Activated T-helper 2 cell treated with anti-CD3 and anti-CD28 coated beads, Interferon-gamma antibody, Interleukin-2, Interleukin-4, amounts not matched to agents 10 μg/mL and 5 μg/mL and 100 μg/mL, durations not matched to agents 14 hours and 24 hours and 36 hours (primary cell): ENCODE measurements at places on chromosomes 13 and 19.

GRCh38 chr19:45403781-45404556, 900 bp downstream of the PPP1R13L start:
- DNase-seq, result peak; percentile 70

- no peak for DNase-seq
Observed at GRCh38 chr19:46328079-46328478, 18.8 kb upstream of the PPP5C start.

- no peak for DNase-seq
Observed at GRCh38 chr13:82467626-82468025, 1414.6 kb downstream of the SLITRK1 start.

DNA sequence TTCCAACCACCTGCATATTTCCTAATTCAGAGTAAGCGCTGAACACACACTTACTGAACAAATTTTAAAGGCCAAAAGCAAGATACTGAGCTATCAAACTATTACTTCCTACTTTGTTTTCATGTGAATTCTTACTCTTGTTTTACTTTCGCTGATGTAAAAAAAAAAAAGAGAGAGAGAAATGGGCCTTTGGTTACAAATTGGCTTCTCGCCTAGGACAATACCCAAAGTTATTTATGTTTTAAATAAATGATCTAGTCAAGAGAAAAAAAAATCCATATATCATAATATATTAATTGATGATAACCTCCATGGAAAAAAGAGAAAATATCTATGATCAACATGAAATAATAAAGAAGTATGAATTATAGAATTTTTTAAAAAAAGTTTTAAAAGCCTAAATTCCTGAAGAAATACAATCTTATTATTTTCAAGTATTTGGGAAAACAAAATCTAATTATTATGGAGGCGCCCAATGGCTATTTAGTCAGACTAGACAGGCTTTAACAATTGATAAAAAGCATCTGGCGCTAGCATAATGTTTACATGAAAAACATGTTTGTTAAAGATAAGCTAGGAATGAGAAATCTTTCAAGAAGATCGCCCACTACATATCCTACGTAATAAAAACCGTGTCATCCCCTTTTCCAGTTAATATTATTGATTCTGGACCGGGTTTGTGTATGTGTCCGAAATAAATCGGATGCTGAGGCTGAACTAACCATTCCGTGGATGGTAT, 9.0 kb downstream of the COL4A1 start:
- no peak for DNase-seq

DNA sequence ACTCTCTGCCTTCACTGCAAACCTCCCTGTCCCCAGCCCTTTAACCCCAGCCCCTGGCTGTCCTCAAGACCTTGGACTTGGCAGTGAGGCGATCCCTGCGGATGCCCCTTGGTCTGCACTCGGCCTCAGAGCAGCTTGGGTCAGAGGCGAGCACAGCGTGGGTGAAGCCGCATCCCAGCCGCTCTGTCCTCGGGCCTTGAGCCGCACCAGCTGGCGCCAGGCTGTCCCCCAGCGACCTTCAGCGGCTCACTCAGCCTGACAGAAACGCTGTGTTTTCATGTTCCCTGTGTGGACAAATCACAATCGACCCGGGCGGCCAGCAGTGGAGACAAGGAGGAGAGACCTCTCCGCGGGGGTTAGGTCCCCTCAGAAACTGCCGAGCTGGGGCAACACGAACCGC, 52.0 kb downstream of the GNG7 start:
- no peak for DNase-seq

DNA sequence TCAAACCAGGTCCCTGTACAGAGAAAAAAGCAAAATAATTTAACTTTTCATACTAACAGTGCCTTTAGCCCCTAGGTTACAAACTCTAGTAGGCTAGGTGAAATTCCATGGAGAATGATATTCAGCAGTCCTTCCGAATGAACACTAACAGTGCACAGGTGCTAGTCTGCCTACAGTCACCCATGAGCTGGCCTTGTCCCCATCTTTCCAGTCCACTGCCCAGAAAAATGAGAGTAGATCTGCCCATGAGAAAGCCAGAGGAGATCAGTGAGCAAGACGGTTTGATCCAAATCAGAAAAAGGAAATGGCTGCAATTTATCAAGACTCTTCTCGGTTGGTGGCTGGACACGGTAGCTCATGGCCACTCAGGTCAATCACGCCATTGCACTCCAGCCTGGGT, 524.9 kb downstream of the FGF9 start:
- DNase-seq, result no peak

DNA sequence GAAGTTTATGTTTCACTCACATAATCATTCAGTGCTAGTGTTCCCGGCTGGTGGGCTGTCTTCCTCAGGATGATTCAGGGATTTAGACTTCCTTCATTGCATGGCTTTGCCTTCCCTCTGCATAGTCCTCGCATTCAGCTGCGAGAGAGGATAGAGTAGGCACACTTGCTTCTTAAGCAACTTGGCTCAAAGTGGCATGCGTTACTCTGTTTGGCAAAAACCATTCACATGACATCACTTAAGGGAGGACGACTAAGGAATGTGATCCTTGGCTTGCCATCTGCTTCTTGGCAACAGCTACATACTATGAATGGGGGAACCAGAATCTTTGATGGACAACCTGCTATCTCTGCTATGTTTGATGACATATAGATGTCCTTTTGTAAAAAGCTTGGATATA, 359.3 kb downstream of the TDRD3 start:
- DNase-seq, result no peak

DNA sequence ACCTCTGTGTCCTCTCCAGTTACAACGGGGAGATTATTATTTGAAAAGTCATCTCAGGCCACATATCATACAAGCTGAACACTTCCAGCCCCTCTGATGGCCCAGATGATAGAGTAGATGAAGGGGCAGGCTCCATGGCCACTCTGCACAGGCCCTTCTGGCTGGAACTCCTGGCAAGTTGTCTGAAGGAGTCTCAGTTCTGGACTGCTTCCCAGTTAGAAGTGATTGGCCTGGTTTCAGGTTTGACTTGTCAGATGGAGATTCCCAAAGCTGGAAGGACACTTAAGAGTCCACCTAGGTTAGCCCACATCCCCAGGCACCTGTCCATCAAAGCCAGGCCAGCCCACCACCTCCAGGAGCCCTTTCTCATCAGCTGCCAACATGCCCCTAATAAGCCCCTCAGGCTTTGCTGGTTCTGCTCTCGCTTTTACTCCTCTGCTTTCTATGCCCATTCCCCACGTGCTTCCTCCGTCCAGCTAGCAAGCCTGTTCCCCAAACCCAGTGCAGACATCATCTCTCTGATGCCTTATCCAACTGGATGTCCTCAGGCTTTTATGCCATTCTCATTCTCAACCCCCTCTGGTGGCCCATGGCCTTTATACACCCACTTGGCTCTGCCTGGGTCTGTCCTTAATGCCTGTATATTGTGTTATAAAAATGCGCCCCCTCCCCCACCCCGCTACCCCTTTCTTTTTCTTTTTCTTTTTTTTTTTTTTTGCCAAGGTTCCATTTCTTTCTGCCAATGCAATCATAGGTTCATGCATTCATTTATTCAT, 56.5 kb downstream of the HSPH1 start:
- DNase-seq, result no peak

DNA sequence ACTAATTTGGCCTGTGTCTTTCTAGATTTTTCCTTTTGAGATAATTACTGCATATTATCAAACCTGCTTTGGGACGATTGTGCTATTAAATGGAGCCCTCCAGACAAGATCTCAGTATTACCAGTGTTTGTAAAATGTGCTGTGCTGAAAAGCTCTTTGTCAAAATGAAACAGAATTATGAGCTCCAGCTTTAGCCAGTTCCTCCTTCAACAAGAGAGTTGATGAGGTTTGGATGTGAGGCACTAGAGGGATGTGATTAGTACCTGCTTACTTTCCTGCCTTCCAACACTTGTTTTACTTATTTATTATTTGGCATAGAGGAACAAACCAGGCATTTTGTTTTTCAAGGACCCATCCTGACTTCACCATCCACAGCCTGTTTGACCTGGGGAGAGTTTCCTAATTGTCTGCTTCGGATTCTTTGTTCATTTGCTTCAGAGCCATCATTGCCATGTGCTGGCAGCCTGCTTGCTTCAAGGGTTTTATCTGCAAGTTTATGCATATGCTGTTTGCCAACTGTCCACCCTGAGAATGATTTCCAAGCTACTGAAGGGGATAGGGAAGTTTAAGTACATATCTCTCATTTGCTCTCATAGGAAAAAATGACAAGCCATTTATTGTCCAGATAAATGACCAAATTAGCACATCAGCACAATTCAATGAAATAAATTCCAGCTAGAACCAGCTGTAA, 32.9 kb upstream of the CPB2 start:
- no peak for DNase-seq

DNA sequence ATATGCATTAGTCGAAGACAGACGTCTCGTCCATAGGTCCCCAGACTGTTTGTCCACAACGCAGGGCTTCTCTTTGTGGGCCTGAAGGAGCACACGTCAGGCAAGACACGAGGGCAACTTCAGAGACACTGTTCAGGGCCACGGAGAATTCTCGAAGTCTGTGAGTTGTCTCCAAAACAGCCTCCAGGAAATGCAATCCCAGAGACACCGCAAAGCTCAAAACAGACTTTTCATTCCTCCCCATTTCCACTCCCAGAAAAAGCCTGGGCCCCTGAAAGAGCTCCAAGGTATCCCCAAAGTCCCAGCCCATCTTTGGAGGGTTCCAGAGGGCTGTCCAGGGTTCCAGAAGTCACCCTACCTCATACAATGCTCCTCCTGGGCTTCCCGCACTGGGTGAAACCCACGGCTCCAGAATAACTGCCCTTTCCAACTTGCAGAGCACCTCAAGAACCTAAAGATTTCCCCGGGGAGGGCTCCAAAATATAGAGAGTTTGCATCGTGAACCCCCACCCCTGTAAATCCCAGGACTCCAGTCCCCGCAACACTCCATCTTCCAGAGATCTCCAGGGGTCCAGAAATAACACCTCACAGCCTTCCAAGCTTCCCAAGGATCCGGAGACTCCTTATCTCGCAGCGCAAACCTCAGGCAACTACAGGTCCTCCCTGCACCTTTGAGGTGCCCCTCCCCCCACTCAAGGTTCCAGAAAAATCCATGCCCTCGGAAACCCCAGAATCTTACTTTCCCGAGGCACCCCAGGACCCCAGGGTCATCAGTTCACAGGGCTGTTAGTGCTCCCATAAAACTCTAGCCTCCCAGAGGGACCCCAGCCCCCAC, 687 bp upstream of the FTL start:
- no peak for DNase-seq

DNA sequence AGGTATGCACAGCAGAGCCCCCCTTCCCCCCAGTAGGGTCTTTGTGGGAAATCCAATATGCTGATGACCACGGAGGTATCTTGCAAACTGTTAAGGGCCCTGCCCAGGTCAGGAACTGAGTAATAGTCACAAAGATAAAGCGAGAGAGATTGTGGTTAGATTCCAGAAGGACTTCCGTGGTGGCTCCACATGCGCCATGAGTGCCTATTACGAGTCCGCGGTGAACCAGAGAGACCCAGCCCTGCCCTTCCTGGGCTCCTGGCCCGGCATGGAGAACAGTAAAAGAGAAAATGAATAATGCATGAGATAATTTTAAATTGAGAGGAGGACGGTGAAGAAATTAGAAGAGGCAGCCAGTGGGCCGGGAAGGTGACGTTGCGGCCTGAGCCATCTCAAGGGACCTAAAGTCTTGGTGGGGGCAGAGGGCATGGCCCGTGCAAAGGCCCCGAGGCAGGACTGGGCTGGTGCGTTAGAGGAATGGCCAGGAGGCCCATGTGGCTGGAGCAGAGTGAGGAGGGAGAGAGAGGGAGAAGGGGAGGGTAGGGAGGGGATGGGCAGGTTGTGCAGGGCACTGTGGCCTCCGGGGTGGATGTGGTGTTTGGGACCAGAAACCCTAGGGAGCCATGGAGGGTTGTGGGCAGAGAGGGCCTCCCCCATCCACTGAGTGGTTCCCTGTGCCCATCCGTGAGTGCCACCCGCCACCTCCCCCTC, 46.6 kb upstream of the NFIC start:
- DNase-seq, result no peak

- no peak for DNase-seq
Observed at GRCh38 chr13:36882829-36883390, 37.1 kb downstream of the SMAD9 start.

DNA sequence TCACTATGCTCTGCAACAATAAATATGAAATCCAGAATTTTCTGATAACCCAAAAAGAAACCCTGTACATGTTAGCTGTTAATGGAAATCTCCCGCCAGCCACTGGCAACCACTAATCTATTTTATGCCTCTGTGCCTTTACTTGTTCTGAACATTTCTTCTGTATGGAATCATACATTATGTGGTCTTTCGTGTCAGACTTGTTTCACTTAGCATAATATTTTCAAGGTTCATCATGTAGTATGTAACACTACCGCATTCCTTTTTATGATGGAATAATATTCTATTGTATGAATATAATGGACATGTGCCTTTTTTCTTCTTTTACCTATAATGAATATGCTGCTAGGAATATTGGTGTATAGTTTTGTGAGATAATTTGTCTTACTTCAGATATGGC, 1123.3 kb downstream of the EFNB2 start:
- no peak for DNase-seq

DNA sequence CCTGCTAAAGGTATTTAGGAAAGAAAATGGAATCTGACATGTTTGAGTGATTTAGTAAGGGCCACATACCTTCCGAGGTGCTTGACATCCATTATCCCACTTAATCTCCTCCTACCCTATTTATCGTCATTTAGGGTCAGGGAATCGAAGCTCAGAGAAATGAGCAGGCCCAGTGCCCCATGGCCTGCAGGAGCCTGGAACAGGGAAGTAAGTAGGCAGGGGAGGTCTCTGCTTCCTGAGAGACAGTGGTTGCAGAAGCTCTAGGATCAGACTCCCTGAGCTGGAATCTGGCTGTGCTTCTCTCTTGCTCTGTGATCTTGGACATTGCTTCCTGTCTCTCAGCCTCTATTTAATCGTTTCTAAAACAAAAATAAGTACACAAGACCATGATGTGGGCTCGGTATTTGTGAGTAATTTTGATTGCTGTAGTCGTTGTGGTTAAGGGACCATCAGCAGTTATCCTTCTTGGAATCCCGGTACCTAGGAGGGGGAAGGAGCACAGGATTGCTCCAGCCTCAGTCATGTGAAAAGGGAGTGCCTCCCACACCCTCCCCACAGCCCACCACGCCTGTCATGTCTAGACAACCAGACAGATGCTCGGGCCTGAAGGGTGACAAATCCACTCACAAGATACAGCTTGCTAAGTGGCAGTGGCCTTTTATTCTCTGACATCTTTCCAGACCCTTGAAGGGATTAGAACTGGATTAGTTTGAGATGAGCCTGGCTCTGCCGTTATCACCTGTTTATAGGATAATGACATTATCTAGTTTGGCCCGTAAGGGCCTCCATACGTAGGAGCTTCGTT, 169.2 kb upstream of the TSHZ3 start:
- no peak for DNase-seq

- no peak for DNase-seq
Observed at GRCh38 chr19:15293781-15294491, 38.4 kb downstream of the BRD4 start.

DNA sequence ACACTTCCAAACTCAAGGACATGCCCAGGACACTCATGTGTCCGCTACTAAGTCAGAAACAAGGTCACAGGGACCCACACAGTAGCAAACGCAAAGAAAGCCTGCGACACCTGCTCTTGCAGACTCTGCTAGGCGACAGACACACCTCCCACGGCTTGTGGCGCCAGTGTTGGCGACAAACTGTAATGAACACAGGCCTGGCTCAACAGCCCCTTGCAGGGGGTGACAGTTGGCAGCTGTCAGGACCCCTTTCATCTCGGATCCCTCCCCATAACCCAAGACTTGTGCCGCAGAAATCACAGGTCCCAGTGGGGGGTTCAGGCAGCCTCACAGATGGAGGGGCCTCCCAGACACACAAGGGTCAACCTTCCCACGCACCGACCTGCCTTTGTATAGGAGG, 364 bp downstream of the CKM start:
- DNase-seq, result no peak

GRCh38 chr13:99380921-99381645, 73.9 kb upstream of the GPR183 start:
- DNase-seq, result peak; percentile 62

- no peak for DNase-seq
Observed at GRCh38 chr13:104869501-104869900, 1666.0 kb downstream of the EFNB2 start.
